ENCODE measurements at places on chromosomes 4 and X.

GRCh38 chrX:136953867-136954787 lies 73.6 kb upstream of the RBMX start:
- peak; percentile 61 for DNase-seq

DNA sequence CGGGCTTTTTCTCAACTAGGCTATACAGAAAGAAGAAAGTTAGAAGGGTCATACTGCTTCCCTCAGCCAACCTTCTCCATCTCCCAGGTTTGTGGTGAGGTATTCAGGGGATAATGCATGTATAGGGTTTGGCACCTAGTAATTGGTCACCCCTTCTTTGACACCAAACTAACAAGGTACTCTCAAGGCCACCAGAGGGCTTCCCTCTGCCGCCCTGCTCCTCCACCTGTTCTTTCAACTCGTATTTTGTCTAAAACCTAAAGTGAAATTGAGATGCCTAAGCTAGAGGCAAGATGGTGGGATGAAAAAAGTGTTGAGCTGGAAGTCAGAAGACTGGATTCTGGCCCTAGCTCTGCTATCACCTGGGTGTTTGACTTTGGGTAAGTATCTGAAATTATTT lies 22.0 kb downstream of the CT47C1 start:
- DNase-seq = no peak

- no peak for DNase-seq
Measured at GRCh38 chrX:30613721-30614120, 36.2 kb upstream of the TASL start.

- no peak for DNase-seq
Measured at GRCh38 chrX:27968878-27969277, 12.4 kb downstream of the DCAF8L1 start.

DNA sequence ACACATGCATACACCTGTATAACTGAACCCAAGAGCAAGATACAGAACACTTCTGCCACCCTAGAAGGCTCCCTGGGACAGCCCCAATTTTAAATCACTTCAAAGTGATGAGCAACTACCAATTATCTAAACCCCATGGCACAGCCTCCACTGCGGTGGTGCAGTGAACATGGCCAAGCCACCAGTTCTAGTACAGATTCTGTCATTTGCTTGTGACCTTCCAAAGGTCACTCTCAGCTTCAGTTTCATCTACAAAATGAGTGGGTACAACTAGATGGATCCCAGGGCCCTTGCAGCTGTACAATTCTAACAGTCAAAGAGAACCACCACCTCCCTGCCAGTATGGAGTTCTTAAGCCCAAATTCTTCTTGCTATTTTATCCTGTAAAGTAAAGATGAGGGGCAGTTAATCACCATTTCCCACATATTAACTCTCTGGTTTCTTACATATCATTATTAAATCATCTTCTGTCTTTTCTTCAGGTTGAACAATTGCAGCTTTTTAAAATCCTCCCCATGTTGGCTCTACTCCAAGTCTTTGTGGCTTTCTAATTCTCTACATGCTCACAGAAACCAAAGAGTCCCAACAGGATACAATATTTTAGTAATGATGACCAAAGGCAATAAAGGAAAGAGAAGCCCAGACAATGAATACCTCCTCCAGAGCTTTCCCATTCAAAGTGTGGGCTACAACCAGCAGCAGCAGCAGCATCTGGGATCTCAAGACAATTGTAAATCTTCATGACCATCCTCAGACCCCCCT lies 39.0 kb upstream of the GPM6B start:
- no peak for DNase-seq

- no peak for DNase-seq
Measured at GRCh38 chr4:174358410-174358809, 74.7 kb downstream of the CEP44 start.

GRCh38 chr4:76511947-76512346 lies 76.9 kb downstream of the SHROOM3 start:
- no peak for DNase-seq

DNA sequence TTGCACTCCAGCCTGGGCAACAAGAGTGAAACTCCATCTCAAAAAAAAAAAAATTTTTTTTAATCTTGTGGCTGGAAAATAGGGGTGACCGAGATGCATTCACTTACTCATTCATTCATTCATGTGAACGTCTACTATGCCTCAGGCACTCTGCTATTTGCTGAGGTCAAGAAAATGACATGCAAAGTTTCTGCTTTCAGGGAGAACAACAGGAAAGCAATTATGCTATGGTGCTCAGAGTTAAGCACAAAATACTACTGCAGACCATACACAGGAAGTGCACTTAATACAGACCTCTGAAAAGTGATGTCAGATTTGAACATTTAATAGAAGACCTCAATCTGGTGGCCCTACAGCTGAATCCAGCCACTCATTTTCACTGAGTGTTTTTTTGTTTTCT lies 59.6 kb upstream of the DUSP21 start:
- DNase-seq = no peak

- DNase-seq = no peak
Measured at GRCh38 chr4:159425737-159426305, 322.9 kb downstream of the RAPGEF2 start.

Measured in fibroblast of gingiva (primary cell).